ENCODE measurements at places on chromosomes 3 and 15.
A peak's percentile ranks its signal among the peaks of the same experiment; 100 is the strongest.

GRCh38 chr15:31374489-31374888, 47.9 kb downstream of the KLF13 start:
- H3K4me3 ChIP-seq, result no peak overlapping the region
- H3K27me3 ChIP-seq, result no peaks in the 10 kb centered on the region
- no peaks in the 10 kb centered on the region for H3K36me3 ChIP-seq
- DNase-seq, result no peak
- H3K4me1 ChIP-seq, result peaks cover 68% of the 10 kb centered on the region

DNA sequence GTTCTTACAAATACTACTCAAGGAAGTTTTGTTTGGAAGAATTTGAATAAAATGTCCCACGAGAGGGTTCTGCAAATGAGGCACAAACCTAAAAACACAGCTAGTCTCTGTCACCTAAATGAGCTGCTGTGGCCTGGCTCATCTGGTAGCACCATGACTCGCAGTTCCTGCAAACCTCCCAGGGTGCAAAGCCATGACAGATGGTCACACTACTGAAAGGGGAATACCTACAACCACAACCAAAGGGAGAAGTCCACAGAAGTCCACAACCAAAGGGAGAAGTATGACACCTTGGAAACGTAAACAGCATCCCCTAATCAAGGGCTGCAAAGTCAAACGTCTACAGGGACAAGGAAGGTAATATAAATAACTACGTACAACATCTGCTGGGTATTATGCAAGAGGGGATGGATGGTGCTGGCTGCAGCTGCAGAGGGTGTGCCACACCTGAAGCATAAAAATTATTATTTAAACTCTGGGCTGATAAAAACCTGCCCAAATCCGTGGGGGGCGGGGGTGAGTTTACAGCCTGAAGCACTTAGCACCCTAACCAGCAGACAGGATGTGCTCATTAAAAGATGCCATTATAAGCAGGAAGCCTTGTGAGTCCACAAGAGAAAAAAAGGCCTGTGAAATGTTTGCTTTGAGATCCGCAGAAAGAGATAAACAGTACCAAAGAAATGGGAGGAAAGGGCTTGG, 184.0 kb downstream of the MAGI1 start:
- peaks cover 14% of the 10 kb centered on the region for H3K4me1 ChIP-seq
- no peaks in the 10 kb centered on the region for H3K36me3 ChIP-seq
- H3K27ac ChIP-seq, result no peak overlapping the region
- no peaks in the 10 kb centered on the region for H3K27me3 ChIP-seq
- no peak for DNase-seq

DNA sequence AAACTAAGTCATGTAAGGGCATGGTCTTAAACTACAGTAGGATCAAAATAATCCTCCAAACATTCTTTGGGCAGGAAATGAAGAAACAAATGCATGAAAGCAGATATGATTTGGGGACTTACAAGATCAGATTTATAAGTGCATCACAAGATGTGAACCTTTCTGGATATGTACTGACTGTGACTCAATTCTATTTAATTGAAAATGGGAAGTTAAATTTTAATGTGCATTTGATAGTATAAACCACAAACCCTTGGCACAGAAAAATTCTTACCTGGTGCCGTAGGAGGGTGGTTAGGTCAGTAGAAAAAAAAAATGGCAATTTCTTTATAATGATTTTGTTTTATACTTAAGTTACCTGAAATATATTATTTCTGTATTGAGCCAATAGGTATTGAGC, 262.5 kb upstream of the TGFBR2 start:
- peaks cover 36% of the 10 kb centered on the region for H3K4me1 ChIP-seq
- no peak overlapping the region for H3K4me3 ChIP-seq
- no peak for DNase-seq
- no peaks in the 10 kb centered on the region for H3K27me3 ChIP-seq

DNA sequence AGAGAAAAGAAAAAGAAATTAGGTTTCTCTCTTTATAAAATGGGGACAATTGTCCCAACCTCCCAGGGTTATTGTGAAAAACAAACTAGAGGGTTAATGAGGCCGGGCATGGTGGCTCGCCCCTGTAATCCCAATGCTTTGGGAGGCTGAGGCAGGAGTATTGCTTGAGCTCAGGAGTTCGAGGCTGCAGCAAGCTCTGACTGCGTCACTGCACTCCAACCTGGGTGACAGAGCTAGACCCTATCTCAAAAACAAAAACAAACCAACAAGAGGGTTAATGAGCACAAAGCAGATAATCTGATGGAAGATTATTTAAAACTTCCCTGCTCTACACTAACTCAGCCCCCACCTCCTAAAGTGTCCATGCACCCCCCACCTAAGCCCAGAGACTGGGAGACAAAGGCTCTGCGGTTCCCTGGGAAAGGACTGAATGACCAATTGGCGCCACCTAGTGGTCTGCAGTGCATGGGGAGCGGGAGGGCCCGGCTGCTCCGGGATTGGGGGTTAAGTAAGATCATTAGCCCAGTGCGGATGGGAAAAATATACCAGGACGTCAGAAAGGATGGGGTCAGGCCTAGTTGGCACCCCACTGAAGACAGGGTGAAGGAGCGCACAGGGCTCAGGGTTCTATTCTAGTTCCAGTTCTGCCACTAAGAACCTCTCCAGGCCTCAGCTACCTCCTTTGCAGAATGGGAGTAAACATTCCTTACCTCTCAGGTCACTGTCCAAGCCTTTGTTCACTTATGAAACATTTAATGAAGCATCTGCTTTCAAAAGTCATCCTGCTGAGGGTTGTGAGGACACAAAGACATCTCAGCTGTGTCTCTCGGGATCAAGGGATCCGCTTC, 15.6 kb downstream of the PIF1 start:
- H3K27me3 ChIP-seq, result peaks cover 5% of the 10 kb centered on the region
- H3K4me3 ChIP-seq, result no peak overlapping the region
- DNase-seq, result peak; percentile 89
- no peaks in the 10 kb centered on the region for H3K36me3 ChIP-seq

- no peaks in the 10 kb centered on the region for H3K36me3 ChIP-seq
- DNase-seq, result no peak
- peaks cover 5% of the 10 kb centered on the region for H3K27me3 ChIP-seq
Observed at GRCh38 chr15:78236491-78236890, 2.1 kb upstream of the ACSBG1 start.

- H3K27me3 ChIP-seq, result no peaks in the 10 kb centered on the region
- no peak overlapping the region for H3K27ac ChIP-seq
- DNase-seq, result no peak
- H3K4me1 ChIP-seq, result no peaks in the 10 kb centered on the region
- no peaks in the 10 kb centered on the region for H3K36me3 ChIP-seq
- no peak overlapping the region for H3K4me3 ChIP-seq
Observed at GRCh38 chr15:56064152-56064551, 70.7 kb upstream of the NEDD4 start.

DNA sequence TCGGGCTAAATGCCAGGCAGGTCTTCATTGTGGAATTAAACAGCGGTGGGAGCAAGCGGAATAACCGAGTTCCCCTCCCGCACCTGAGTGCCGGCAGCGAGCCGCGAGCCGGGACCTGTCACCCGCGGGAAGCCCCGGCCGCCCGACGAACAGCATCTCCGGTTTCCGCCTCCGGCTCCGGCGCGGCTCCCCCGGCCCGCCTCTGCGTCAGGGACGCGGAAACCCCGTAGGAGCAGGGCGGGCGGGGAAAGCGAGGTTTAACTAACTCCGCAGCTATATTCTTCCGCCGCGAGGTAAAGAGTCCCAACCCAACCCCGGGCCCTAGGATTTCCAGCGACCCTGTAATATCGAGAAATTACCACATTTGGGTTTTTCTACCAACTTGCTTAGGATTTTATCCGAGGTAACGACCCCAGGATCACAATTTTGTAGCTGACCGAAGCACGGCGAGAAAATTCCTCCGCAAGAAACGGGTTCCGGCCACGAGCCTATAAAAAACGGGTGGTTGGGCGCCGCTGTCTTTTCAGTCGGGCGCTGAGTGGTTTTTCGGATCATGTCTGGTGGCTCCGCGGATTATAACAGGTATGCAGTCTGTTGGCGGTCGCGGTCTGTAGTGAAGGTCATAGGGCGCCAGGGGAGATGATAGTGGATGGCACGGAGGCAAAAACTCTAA, at the start of gene EIF4A2:
Gene EIF4A2, plus strand, starts transcription at position 520 of the 673 bp plus-strand sequence. Its CDS starts 34 bp downstream, at position 554.
- peak within 1 kb of the TSS; percentile 84 for H3K4me3 ChIP-seq
- peak; percentile 90 for DNase-seq
- peak within 1 kb of the TSS; percentile 98 for H3K27ac ChIP-seq
- no peaks in the 10 kb centered on the region for H3K27me3 ChIP-seq

DNA sequence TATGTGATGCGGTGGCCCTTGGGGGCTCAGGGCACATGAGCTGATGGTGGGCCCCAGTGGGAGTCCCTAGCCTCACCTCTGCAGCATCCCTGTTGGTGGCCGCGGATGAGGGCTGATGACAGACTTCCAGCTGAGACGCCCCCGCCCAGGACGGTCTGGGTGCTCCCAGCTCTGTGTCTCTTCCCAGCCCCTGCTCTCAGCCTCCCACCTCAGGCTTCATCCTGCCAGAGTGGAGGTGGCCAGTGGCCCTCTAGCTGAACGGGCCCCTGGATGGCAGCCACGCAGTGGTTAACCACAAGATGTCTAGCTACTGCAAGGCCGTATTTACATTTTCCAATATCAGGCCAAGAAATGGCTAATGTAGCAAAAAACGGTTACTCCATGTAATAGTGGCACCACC, 205.3 kb upstream of the LINGO1 start:
- no peak overlapping the region for H3K4me3 ChIP-seq
- no peak for DNase-seq
- H3K27ac ChIP-seq, result no peak overlapping the region
- H3K27me3 ChIP-seq, result peaks cover 21% of the 10 kb centered on the region
- no peaks in the 10 kb centered on the region for H3K4me1 ChIP-seq

- peak overlapping the region; percentile 99 for H3K27ac ChIP-seq
- H3K4me1 ChIP-seq, result peaks cover 42% of the 10 kb centered on the region
- no peaks in the 10 kb centered on the region for H3K27me3 ChIP-seq
- no peak for DNase-seq
- peak overlapping the region; percentile 77 for H3K4me3 ChIP-seq
Observed at GRCh38 chr3:49022688-49023171, 809 bp downstream of the NDUFAF3 start.

DNA sequence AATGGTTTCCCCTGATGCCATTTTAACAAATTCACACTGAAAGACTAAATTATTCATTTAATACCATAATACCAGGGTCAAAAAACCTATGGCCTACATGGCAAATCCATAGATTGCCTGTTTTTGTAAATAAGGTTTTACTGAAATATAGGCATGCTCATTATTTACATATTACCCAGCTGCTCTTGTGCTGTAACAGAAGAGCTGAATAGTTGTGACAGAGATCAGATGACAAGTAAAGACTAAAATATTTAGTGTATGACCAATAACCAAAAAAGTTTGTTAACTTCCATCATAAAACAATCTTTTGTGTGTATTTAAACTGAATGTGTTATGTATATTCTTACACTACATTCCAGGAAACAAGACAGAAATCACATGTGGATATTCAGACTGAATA, 60.2 kb downstream of the DENND4A start:
- no peak for DNase-seq
- H3K36me3 ChIP-seq, result peaks cover 88% of the 10 kb centered on the region
- no peaks in the 10 kb centered on the region for H3K27me3 ChIP-seq
- H3K4me1 ChIP-seq, result no peaks in the 10 kb centered on the region

DNA sequence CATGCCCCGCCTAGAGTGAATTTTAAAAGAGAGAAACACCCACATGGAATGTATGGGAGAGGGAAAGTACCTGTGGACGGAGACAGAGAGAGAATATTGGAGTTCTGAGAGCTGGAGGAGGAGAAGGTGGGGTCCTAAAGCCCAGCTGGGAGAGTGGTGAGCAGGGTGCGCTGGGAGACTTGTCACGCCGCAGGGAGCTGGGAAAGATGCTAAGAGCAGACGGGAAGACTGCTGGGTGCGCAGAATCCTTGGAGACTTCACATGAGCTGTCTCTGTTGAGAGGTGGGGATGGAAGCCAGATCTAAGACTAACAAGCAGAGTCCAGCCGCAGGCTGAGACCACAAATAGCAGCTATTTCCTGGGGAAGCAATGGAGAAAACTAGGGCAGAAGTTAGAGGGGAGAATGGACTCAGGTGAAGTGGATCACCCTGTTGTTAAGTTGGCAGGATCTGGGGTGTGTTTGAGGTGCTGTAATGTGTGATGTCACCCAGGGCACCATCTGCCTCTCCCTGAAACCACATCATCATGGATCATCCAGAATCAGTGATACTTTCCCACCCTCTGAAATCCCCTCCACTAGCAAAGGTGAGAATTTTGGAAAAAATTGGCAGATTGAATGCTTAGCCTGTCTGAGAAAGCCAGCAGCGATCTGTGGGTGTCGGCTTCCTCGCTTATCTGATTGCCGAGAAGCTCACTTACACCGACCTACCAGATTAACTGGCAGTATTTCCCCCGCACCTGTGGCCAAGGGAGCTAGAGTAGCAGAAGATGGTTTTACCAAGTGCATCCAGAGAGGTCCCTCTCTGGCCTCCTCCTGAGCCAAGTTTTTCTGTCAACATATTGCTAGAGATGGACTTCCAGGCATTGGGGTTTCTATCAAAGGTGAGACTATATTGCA, 174.8 kb upstream of the BHLHE40 start:
- no peak for DNase-seq
- no peak overlapping the region for H3K27ac ChIP-seq
- H3K36me3 ChIP-seq, result no peaks in the 10 kb centered on the region
- no peak overlapping the region for H3K4me3 ChIP-seq
- H3K4me1 ChIP-seq, result no peaks in the 10 kb centered on the region

DNA sequence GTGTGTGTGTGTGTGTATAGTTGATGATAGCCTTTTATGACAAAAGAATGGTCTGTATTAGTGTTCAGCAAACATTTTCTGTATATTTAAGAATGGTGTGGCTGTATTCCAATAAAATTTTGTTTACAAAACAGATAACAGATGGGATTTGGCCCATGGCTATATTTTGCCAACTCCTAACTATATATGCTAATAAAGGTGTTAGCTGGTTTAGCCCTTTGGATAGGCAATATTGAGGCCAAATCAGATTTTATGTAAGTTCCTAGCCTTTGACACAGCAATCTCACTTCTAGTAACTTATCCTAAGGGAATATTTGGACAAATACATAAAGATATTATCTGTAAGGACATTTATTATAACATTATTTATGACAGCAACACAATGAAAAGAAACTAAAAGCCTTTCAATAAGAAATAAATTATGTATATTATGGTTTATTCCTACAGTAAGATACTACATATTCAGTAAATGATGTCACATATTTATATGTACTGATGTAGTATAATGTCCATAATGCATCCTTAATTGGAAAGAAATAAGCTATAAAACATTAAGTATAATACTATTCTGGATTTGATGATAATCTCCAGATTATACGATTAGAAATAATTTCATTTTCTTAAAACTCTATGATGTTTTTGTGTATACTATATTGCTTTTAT, 264.0 kb downstream of the RBMS3 start:
- H3K4me3 ChIP-seq, result no peak overlapping the region
- no peak overlapping the region for H3K27ac ChIP-seq
- H3K27me3 ChIP-seq, result no peaks in the 10 kb centered on the region
- no peak for DNase-seq
- H3K4me1 ChIP-seq, result peaks cover 4% of the 10 kb centered on the region

All from heart right ventricle (tissue), 16 donors.